ENCODE measurements at places on chromosomes 5 and 9. TPM values are rescaled to one million over a fixed set of nuclear protein-coding genes. Genes with fewer than 3 reads are reported as not detected.

- DNase-seq, result no peak
Observed at GRCh38 chr9:85536514-85536913, 205.2 kb downstream of the AGTPBP1 start.

DNA sequence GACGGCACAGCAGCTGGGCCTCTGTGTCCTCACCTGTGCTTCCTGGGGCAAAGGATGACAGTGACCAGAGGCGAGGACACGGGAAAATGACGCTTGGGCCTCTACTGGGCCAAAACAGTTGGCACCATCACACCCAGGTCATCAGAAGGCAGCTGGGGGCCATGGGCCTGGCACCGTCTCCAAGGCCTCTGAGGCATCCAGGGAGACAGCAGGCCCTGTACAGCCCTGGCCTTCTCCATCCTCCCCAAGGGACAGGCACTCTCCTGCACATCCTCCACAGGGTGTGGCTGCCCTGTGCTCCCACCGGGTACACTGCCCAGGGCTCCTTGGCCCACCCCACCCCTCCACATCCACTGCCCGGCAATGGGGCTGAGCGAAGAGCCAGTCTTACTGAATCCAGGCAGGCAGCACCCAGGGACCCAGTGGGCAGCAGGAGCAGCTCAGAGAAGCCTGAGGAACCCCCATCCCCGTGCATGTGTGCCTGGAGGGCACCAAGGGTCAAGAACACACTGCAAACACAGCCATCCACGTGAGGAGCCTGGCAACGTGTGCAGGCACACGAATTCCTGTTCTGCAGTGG, 4.0 kb downstream of the LPCAT1 start:
- DNase-seq, result no peak

The HRH2 gene
- 26.9 TPM for total RNA-seq

The SHOC1 gene
- not detected for total RNA-seq

The FRMD3 gene
- total RNA-seq, result 0.31 TPM

The FOXD4 gene
- total RNA-seq, result 0.52 TPM
